T-helper 1 cell treated with Interleukin-12 subunit alpha and Interleukin-12 subunit beta and Interleukin-4 antibody, amounts not matched to agents 30 ng/mL and 1 ng/mL, for 36 hours (primary cell): ENCODE measurements at places on chromosomes 5 and 9. TPM values are rescaled to one million over a fixed set of nuclear protein-coding genes. Genes with fewer than 3 reads are reported as not detected.

Gene CDH12
- total RNA-seq, result not detected in 2 replicates

Gene MEIKIN
- total RNA-seq, result not detected in 2 replicates

Gene PLAC8L1
- total RNA-seq, result 0.96 TPM in 1 of 2 replicates, not detected in the other

Gene CPLANE1
- 11.7 and 12.7 TPM in 2 replicates for total RNA-seq

Gene CTXN3
- total RNA-seq, result not detected in 2 replicates

Gene TAF11L2
- not detected in 2 replicates for total RNA-seq

Gene SPOCK1
- 0.07 and 0.27 TPM in 2 replicates for total RNA-seq
